Stimulated activated CD8-positive, alpha-beta memory T cell treated with anti-CD3 and anti-CD28 coated beads, Interleukin-7, amount 100 ng/mL, for 24 hours (primary cell): ENCODE measurements at places on chromosomes 3 and 15.

- no peak for DNase-seq
Measured at GRCh38 chr3:120477781-120478180, 27.0 kb upstream of the FSTL1 start.

DNA sequence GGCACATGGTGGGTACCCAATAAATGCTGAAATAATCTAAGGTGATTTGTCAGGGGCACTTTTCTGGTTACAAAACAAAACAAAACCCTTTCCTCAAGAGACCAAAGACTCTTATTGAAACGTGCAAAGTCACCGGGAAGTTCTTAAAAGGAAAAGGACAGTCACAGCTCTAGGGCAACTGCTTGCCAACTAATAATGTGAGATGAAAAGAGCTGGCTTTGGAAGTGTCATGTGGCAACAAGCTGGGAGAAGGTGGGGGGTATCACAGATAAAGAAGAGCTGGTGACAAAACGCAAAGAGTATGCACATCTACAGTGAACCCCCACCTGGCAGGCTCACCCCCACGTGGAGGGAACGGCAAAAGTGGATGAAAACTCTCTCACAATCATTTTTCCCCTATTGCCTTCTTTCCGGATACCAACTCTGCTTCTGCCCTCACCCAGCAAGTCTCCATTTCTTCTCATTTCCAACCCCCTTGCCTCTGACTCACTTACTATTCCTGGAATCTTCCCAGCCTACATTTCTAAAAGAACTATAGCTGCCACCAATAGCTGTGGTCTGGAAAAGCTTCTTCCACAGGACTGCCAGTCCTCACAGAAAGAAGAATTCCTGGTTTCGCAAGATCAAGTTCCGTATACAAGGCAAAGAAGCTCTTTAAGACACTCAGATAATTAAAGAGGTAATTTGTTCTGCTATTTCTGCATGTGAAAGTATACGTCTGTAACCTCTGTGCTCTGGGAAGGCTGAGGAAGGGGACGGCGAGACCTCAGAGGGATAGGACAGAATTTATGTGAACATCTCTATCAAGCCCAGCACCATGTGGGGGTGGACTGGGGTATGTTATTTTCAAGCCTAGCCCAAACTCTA, 21.8 kb upstream of the ANPEP start:
- no peak for DNase-seq

DNA sequence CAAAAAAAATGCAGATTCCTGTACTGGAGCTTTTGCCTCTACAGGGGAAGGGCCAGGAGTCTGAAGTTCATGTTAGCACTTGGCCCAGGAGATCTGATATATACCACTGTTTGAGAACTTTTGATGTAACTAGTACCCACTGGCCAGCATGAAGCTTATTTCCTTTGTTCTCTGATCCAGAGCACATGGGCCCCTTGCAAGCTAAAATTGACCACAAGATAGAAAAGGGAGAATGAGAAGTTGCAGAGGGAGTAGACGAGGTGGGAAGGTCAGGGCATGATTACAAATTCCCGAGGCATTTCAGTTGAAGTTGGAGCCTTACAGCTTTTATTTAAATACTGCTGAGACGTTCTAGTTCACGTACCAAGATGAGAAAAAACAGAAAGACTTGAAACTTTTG, 28.2 kb downstream of the TGM4 start:
- no peak for DNase-seq

GRCh38 chr15:80093854-80094418, 34.5 kb downstream of the ZFAND6 start:
- no peak for DNase-seq

- DNase-seq = no peak
Measured at GRCh38 chr3:56408761-56409196, 59.5 kb downstream of the ERC2 start.
